ENCODE measurements at places on chromosomes 13 and 19. TPM values are rescaled to one million over a fixed set of nuclear protein-coding genes. Genes with fewer than 3 reads are reported as not detected.

- peak overlapping the region; percentile 75 for H3K4me3 ChIP-seq
- H3K27ac ChIP-seq = peak overlapping the region; percentile 94
- peaks cover 45% of the 10 kb centered on the region for H3K36me3 ChIP-seq
- no peaks in the 10 kb centered on the region for H3K27me3 ChIP-seq
Measured at GRCh38 chr19:1270213-1270853, 1.2 kb downstream of the CIRBP start.

DNA sequence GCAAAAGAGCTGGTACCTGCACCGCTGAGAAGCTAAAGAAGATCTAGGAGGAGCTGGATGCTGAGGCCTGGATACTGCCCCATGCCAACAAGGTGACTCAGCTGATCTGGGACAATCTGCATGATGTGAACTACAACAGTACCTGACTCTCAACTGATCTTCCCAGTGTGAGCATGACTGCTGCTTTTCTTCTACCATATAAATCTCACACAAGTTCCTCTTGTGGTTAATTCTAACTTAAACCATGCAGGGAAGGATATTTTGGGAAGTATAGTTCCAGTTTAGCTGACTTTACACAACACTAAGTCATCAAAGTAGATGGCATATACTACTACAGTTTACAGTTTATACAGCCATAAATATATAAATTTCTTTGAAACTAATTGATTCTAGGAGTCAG is 91.9 kb downstream of the SLAIN1 start:
- H3K36me3 ChIP-seq = no peaks in the 10 kb centered on the region
- H3K4me1 ChIP-seq = no peaks in the 10 kb centered on the region
- no peak for DNase-seq
- H3K27me3 ChIP-seq = no peaks in the 10 kb centered on the region
- no peak overlapping the region for H3K4me3 ChIP-seq

GRCh38 chr13:29605860-29606526 is 10.5 kb upstream of the SLC7A1 start:
- no peaks in the 10 kb centered on the region for H3K36me3 ChIP-seq
- H3K4me3 ChIP-seq = no peak overlapping the region
- DNase-seq = no peak
- H3K4me1 ChIP-seq = no peaks in the 10 kb centered on the region
- H3K27ac ChIP-seq = no peak overlapping the region

- H3K4me1 ChIP-seq = peaks cover 16% of the 10 kb centered on the region
- no peak overlapping the region for H3K27ac ChIP-seq
- no peaks in the 10 kb centered on the region for H3K27me3 ChIP-seq
- no peak for DNase-seq
Measured at GRCh38 chr19:16060294-16060693, 16.0 kb upstream of the TPM4 start.

- no peaks in the 10 kb centered on the region for H3K4me1 ChIP-seq
- DNase-seq = peak; percentile 51
- no peak overlapping the region for H3K27ac ChIP-seq
- H3K4me3 ChIP-seq = no peak overlapping the region
- peaks cover 17% of the 10 kb centered on the region for H3K27me3 ChIP-seq
- H3K36me3 ChIP-seq = no peaks in the 10 kb centered on the region
Measured at GRCh38 chr13:111139873-111140561, 24.9 kb downstream of the ARHGEF7 start.

DNA sequence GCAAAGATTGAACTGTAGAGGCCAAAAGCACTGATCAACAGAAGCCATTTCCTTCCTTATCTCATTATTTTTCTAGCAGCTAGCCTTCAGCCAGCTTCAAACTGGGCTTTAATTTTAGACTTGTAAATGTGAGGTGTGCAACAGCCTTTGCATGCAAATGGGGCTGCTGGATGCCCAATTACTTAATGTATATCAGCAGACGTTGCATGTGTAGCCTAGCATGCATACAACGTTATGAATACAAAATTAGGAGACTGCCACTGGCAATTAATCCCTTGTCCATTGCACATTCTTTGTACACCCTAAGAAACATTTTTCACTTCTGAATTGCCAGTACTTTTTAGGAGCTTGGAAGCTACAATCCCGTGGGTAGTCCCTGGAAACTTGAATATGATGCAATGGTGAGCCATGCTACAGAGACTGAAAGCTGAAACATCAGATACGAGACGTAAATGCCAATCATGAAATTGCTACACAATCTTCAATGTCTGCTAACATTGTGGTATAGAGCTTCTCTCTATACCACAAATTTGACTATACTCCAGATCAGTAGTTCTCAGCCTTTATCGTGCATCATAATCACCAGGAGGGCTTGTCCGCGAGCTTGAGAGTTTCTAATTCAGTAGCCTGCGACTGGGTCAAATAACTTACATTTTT is 20.2 kb downstream of the EPSTI1 start:
- no peak for DNase-seq
- peaks cover 18% of the 10 kb centered on the region for H3K4me1 ChIP-seq
- no peak overlapping the region for H3K4me3 ChIP-seq
- peak overlapping the region; percentile 44 for H3K27ac ChIP-seq
- H3K27me3 ChIP-seq = no peaks in the 10 kb centered on the region

DNA sequence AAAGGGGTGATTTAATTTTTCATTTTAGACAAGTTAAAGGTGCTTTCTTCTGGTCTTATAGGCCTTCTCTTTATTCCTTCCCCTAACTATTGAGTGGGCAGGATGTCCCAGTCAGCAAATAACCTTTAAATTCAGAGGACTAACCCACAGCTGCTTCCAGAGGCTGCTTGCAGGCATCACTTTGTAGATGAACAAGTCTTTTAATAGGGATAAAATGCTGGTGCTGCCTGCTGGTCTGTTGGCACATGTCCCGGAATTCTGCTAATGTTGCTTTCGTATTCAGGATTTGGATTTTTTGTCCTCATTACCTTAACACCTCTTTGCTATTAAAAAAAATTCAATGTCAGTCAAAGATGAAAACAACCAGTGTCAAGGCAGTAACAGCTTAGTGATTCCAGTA is 132.7 kb upstream of the KL start:
- H3K27me3 ChIP-seq = no peaks in the 10 kb centered on the region
- no peaks in the 10 kb centered on the region for H3K36me3 ChIP-seq
- no peak for DNase-seq
- H3K4me3 ChIP-seq = no peak overlapping the region
- H3K4me1 ChIP-seq = peaks cover 12% of the 10 kb centered on the region

- H3K27ac ChIP-seq = no peak overlapping the region
- peak; percentile 49 for DNase-seq
- peaks cover 83% of the 10 kb centered on the region for H3K27me3 ChIP-seq
Measured at GRCh38 chr13:112056739-112057438, 10.1 kb upstream of the SOX1 start.

DNA sequence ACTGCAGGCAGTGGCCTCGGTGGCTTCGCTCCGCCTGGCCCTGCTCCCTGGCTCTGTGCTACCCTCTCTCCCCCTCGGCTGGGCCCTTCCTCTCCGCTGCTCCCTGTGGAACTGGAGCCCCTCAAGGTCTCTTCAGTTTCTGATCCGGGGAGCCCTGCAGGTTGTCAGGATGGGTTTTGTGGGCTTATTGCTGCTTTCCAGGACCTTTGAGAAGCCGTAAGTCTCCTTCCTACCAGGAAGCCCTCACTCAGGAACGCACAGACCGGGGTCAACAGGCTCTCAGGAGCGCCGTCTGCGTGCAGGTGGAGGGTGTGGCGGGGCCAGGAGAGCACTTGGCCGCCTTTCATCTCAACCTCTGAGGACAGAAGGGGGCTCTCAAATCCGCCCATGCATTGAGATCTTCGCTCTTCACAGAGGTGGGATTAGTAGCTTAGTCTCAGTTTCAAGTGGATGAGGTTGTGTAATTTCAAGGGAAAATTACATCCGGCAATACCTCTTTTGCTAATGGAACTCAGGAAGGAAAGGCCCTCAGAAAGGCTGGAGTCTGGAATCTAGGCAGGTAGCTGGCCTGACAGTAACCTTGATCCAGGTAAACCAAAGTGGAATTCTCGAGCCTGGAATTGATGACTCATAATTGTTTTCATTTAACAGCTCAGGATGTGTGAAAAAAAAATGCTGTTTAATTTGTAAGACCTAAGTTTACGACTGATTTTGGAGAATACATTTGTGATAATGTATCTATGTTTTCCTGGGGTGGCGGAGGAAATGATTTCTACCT is 102.0 kb downstream of the ATP11A start:
- peaks cover 3% of the 10 kb centered on the region for H3K4me1 ChIP-seq
- H3K4me3 ChIP-seq = no peak overlapping the region
- H3K27me3 ChIP-seq = no peaks in the 10 kb centered on the region
- no peaks in the 10 kb centered on the region for H3K36me3 ChIP-seq
- peak; percentile 34 for DNase-seq

- no peaks in the 10 kb centered on the region for H3K27me3 ChIP-seq
- no peaks in the 10 kb centered on the region for H3K4me1 ChIP-seq
- DNase-seq = no peak
Measured at GRCh38 chr13:64130171-64130570, 2714.5 kb upstream of the PCDH20 start.

- DNase-seq = peak; percentile 95
- peaks cover 3% of the 10 kb centered on the region for H3K36me3 ChIP-seq
- H3K4me1 ChIP-seq = peaks cover 9% of the 10 kb centered on the region
- H3K27ac ChIP-seq = peak overlapping the region; percentile 95
- H3K4me3 ChIP-seq = peak overlapping the region; percentile 79
Measured at GRCh38 chr19:53553865-53554791, 16.2 kb downstream of the ZNF331 start.

GRCh38 chr13:91270031-91270430 is 77.5 kb upstream of the MIR17HG start:
- no peak overlapping the region for H3K4me3 ChIP-seq
- no peak for DNase-seq
- H3K27me3 ChIP-seq = no peaks in the 10 kb centered on the region
- H3K4me1 ChIP-seq = no peaks in the 10 kb centered on the region
- H3K27ac ChIP-seq = no peak overlapping the region

DNA sequence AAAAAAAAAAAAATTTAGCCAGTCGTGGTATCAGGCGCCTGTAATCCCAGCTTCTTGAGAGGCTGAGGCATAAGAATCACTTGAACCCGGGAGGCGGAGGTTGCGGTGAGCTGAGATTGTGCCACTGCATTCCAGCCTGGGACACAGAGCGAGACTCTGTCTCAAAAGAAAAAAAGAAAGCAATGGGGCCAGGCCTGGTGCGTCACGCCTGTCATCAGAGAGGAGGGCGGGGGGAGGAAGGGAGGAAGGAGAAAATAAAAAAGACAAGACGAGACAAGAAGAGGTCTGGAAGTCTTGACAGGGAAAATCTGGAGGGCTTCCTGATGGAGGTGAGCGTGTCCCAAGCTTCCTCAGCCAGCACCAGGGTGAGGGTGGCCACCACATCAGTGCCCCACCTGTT is 54.9 kb upstream of the PTPRS start:
- no peak overlapping the region for H3K27ac ChIP-seq
- no peaks in the 10 kb centered on the region for H3K4me1 ChIP-seq
- peaks cover 52% of the 10 kb centered on the region for H3K27me3 ChIP-seq
- H3K36me3 ChIP-seq = no peaks in the 10 kb centered on the region
- DNase-seq = no peak

GRCh38 chr13:26445092-26445491 is 112.4 kb upstream of the WASF3 start:
- DNase-seq = no peak
- no peak overlapping the region for H3K27ac ChIP-seq
- H3K36me3 ChIP-seq = no peaks in the 10 kb centered on the region

GRCh38 chr13:54241719-54242118 is 1213.1 kb downstream of the OLFM4 start:
- H3K36me3 ChIP-seq = no peaks in the 10 kb centered on the region
- no peaks in the 10 kb centered on the region for H3K27me3 ChIP-seq
- no peak overlapping the region for H3K4me3 ChIP-seq
- no peaks in the 10 kb centered on the region for H3K4me1 ChIP-seq
- H3K27ac ChIP-seq = no peak overlapping the region

GRCh38 chr13:46864941-46865340 is 31.9 kb downstream of the HTR2A start:
- peaks cover 10% of the 10 kb centered on the region for H3K27me3 ChIP-seq
- H3K4me3 ChIP-seq = no peak overlapping the region
- no peak for DNase-seq
- no peaks in the 10 kb centered on the region for H3K4me1 ChIP-seq

GRCh38 chr13:51033421-51034185 is 77.5 kb downstream of the C13orf42 start:
- H3K27me3 ChIP-seq = peaks cover 9% of the 10 kb centered on the region
- H3K27ac ChIP-seq = no peak overlapping the region
- H3K36me3 ChIP-seq = no peaks in the 10 kb centered on the region
- H3K4me1 ChIP-seq = peaks cover 7% of the 10 kb centered on the region
- DNase-seq = no peak

- no peak overlapping the region for H3K4me3 ChIP-seq
- no peaks in the 10 kb centered on the region for H3K4me1 ChIP-seq
- DNase-seq = no peak
- H3K36me3 ChIP-seq = no peaks in the 10 kb centered on the region
Measured at GRCh38 chr13:35378939-35379338, 97.5 kb downstream of the MAB21L1 start.

DNA sequence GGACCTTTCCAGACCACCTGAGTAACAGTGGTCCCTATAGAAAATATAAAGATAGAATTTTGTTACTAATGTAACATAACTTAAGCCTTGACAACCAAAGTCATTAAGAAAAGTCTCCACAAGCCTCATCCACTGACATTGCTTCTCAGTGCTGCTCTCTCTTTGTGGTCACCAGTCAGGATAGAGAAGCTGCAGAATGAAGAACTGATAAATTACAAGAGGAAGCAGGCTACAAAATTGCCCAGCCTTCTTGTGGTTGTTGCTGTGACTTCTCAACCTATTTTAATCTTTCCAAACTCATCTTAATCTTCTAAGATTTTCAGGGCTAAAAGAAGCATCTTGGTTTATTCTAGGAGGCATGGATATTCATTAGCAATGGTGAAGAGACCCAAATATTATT is 343.8 kb downstream of the MZT1 start:
- no peaks in the 10 kb centered on the region for H3K27me3 ChIP-seq
- no peaks in the 10 kb centered on the region for H3K4me1 ChIP-seq
- no peak overlapping the region for H3K27ac ChIP-seq
- H3K36me3 ChIP-seq = no peaks in the 10 kb centered on the region

- no peak overlapping the region for H3K4me3 ChIP-seq
- no peaks in the 10 kb centered on the region for H3K36me3 ChIP-seq
- no peaks in the 10 kb centered on the region for H3K27me3 ChIP-seq
- no peak overlapping the region for H3K27ac ChIP-seq
- no peak for DNase-seq
Measured at GRCh38 chr19:43441716-43442115, 23.7 kb downstream of the LYPD3 start.

DNA sequence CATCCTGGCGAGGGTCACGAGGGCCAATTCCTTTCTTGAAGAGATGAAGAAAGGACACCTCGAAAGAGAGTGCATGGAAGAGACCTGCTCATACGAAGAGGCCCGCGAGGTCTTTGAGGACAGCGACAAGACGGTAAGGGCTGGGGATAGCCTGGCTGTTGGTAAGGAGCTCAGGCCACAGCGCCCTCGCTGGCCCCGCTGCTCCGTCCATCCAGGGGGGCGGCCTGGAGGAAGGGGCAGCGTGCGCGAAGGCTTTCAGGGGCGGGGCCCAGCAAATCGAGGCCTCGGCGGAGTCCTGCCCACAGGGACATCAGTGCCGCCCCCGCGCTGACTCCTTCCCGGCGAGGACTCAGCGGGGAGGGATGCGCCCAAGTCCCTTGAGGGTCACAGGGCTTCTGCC is 6.9 kb downstream of the F10 start:
- no peaks in the 10 kb centered on the region for H3K36me3 ChIP-seq
- no peak overlapping the region for H3K27ac ChIP-seq
- peaks cover 33% of the 10 kb centered on the region for H3K27me3 ChIP-seq
- no peak for DNase-seq
- no peaks in the 10 kb centered on the region for H3K4me1 ChIP-seq
- peak overlapping the region; percentile 61 for H3K4me3 ChIP-seq

IFI30 gene
- 126 TPM for total RNA-seq

CBARP gene
- total RNA-seq = 2.9 TPM

SELENOV gene
- total RNA-seq = not detected

C1QTNF9B gene
- not detected for total RNA-seq

NXNL1 gene
- total RNA-seq = not detected

KCNJ14 gene
- 0.59 TPM for total RNA-seq

KLK3 gene
- not detected for total RNA-seq

HMGB1 gene
- 71.7 TPM for total RNA-seq
